Epithelial cell of proximal tubule (primary cell): ENCODE measurements at places on chromosomes 13 and 19.
A peak's percentile ranks its signal among the peaks of the same experiment; 100 is the strongest.

GRCh38 chr13:84873951-84874350, 925.3 kb downstream of the SLITRK6 start:
- no peak for DNase-seq

- DNase-seq, result peak; percentile 22
These were observed 53.0 kb upstream of the ZNF254 start for GRCh38 chr19:24033963-24034342.

GRCh38 chr19:49772850-49773432, 6.1 kb downstream of the AP2A1 start:
- DNase-seq, result no peak

- no peak for DNase-seq
These were observed 9.0 kb upstream of the CEBPA start for GRCh38 chr19:33311326-33311682.

DNA sequence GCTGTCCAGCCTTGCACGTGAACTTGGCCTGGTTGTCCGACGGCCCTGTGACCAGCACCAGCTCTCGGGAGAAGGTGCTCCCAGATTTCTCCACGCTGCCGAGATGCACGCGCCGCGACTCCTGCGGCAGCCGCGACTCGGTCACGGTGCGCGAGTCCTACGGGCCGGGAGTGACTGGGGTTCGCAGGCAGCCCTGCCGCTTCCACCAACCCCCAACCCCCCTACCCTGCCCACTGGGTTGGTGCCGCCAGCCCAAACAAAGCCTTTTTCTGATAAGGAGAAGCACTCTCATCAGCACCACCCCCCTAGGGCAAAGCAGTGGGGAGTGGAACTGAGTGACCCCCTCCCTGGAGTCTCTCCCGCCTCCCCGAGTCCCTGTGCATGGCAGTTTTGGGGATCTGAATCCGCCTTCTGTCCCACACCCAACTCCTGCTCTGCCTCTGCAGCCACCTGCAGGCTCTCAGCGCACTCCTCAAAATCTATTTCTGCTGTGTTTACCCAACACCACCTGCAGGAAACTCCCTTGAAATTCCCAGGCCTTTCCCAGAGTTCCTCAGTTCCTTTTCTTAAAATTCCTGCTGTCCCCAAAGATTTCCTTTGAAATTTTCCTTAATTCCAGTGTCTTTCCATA, 6.2 kb downstream of the NPHS1 start:
- DNase-seq, result no peak

DNA sequence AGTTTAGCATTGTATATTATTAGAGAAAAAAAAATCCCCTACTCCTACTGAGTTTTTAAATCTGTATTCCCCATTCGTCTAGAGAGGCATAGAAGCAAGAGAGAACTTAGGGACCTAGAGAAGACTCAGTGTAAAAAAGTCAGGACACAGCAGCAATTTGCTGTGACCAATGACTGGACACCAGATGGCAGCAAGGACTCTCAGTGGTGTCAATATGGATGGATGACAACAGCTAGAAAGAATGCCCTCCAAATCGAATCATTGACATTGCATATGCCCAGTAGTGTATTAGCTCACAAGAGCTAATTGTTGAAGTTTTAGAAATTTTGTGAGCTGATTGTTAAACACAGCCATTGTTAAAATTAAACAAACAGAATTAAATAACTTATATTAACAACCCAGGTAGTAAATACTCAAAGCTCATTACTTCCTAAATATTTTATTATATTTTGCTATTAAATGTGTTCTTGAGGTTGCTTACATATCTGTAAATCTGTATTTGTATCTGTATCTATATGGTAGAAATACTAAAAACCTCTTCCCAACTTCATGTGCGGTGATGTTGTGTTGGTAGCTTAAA, 43.9 kb downstream of the SIAH3 start:
- DNase-seq, result peak; percentile 61

DNA sequence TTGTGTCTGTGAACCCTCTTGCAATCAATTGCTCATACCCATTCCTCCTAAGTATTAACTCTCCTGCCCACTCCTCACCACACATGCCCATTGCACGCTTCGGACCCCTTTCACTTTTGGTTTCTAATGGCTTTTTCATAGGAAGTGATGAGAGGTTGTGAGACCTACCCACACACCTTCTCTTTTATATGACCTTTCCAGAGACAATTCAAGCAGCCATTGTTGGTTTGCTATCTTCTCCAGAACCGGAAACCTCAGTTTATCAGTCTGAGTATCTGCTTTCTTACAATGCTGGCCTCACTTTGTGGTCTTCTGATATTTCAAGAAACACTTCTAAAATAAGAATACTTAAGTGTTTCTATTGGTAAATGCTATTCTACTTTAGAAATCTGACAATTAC, 1550.8 kb upstream of the SLC10A2 start:
- no peak for DNase-seq

DNA sequence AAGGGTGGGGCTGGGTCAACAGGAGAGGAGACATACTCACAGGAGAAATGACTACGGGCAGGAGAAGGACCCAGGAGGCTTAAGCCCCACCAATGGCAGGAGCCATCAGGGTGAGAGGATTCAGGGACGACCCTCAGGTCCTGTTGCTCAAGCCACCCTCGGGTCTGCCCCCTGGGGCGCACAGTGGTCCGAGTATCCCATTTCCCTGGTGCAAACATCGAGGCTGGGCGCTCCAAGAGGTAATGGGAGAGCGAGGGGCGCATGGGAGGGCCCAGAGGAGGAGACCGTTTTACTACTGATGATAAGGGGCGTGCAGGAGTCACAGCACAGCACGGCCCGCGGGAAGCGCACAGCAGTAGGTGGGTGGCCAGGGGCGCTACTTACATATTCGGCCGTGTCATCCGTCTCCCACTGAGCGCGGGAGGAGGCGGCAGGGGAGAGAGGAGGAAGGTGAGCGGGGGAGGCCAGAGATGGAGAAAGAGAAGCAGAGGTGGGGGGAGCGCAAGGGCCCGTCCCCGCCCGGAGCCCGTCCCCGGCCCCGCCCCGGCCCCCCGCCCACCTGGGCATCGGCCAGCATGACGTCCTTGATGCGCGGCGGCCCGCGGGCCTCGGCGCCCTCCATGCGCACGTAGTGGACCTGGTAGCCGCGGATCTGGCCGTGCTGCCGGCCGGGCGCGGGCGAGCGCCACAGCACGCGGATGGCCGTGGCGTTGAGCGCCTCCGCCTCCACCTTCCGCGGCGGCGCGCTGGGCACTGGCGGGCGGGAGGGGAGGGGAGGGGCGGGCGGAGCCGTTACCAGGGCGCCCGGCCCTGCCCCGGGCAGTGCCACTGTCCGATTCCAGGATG, 111.5 kb downstream of the PTPRS start:
- DNase-seq, result no peak

- DNase-seq, result no peak
These were observed 288.2 kb downstream of the MYO16 start for GRCh38 chr13:108917581-108917980.

DNA sequence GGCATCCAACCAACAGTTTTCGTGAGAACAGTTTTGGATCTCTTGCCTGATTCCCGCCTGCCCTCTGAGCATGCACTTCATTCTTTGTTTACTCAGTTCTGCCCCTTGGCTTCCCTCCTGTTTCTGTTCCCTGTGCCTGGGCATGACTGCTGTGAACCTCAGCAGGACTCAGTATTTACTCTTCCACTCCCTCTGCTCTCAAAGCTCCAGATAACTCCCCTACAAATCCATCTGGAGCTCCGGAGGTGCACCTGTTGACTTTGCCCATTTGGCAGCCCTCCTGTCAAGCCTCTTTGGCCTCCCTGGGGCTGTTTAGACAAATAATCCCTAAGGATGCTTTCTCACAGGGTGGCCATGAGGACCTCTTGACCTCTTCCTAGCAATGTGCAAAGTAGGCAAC, 34.2 kb upstream of the ARGLU1 start:
- no peak for DNase-seq

DNA sequence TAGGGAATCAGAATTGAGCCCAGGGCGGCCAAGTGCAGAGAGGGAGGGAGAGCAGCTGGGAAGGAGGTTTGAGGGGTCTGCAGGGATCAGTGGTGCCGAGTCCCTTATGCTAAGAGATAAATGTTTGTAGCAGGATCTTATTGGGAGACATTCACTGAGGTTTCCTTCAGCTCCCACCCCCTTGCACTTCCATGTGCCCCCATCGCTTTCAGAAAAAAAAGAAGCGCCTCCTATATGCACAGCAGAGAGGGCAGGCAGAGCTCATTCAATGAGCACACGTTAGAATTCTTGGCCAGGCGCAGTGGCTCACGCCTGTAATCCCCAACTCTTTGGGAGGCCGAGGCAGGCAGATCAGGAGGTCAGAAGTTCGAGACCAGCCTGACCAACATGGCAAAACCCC, 28.0 kb downstream of the CYP4F2 start:
- DNase-seq, result no peak

DNA sequence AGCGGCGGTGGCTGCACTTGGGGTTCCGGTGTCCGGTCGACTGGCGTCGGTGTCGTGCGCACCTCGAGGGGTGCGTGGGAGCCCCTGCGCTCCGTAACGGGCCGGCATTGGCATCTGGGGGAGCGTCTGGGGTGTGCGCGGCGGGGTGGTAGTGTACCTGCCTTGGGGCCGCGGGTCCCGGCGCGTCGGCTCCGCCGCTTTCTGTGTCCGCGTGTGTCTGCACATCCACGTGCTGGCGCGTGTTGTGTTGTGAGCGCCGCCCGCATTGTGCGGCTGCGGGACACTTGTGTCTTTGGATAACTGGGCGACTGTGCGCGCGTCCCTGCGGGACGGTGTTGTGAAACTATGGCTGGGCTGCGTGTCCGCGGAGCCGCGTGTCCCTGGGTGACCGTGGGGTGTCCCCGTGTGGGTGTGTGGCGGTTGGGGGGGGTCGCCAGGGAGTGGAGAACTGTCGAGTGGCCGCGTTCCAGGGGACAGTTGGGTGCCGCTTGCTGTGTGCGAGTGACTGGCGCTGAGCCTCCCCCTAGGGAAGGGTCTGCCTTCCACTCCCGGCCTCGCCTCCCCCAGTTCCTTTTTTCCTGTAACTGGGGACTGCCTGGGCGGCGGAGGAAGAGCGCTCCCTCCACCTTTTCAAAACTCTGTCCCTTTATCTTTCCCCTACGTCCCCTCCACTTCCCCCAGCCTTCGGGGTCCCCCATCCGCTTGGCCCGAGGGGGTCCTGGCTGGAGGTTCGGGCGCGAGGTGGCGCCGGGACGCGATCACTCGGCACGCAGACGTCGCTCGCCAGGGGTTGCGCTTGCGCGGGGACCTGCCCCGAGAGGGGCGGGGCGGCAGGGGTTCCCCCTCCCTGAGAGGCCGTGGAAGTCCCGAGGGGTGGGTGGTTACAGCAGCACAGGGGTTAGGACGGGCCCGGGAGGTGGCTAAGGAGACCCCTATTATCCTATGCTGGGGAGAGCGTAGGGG, 5.7 kb upstream of the NFIC start:
- DNase-seq, result no peak

- DNase-seq, result peak; percentile 38
These were observed 592.6 kb downstream of the TBC1D4 start for GRCh38 chr13:74889321-74889720.

DNA sequence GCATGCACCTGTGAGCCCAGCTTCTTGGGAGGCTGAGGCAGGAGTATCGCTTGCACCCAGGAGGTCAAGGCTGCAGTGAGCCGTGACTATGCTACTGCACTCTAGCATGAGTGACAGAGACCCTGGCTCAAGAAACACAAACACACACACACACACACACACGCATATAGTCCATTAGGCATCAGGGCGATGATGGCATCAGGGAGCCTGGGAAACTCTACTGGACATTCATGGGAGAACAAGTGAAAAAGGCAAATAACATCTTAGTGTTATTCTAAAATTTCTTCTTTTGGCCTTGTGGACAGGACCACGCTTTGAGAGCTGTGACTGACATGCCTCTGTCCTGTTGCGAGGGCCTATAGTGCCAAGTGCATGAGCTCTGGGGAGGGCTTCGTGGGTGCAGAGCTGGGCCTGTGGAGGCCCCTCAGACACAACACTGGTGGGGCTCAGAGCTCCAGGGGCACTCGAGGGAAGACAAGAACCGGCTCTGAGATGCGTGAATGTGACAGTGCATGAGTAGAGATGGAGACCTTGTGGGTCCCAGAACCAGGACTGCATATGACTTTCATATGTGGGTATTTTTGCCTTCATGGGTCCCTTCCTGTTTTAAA, 8.0 kb upstream of the USF2 start:
- DNase-seq, result no peak

DNA sequence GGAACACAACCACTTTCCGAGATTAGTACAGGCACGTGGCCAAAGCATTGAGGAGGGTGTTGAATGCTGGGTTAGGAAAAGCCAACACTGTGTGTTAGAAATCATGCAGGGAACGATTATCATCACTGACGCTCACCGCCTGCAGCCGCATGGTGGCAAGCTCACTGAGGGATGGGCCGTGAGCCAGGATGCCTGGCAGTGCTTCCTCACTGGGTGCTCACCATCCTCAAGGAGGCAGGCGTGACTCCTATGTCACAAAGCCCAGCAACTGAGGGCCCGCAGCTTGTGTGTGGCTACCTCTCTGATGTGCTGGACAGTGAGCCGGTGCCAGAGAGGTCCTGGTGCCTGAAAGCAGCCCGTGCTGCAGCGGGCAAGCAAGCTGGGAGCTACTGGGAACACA, 30.4 kb upstream of the TIMM44 start:
- DNase-seq, result no peak
